ENCODE measurements at places on chromosomes 1 and 21.

GRCh38 chr21:34621434-34622350, 6.8 kb upstream of the RCAN1 start:
- no peak for DNase-seq

DNA sequence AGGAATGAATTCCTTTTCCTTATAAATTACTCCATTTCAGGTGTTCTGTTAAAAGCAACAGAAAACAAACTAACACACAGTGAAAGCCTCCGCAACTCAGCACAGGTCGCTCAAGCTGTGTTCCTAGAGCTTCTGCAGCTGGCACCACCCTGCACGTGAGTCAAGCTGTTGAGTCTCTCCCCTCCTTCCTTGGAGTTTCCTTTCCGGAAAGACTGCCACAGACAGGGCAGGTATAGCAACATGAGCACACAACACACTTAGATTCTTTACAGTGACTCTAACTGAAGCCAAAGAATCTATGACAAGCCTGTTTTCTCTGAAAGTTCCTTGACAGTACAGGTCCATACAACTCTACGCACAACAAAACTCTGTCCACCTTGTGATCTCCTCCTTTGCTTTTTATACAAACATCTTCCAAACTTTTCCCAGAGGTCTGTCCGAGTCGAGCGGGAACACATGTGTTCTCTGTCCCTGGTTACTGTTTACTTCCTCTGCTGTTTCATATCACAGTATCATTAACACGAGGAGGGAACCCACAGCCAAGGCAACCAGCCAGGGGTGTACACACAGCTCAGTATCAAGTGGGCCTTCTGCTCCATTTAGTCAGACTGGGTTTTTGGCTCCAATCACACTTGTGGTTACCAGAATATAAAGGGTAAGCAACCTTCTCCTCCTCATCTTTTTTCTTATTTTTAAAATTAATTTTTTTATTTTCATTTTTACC, 38.7 kb upstream of the DESI2 start:
- no peak for DNase-seq

DNA sequence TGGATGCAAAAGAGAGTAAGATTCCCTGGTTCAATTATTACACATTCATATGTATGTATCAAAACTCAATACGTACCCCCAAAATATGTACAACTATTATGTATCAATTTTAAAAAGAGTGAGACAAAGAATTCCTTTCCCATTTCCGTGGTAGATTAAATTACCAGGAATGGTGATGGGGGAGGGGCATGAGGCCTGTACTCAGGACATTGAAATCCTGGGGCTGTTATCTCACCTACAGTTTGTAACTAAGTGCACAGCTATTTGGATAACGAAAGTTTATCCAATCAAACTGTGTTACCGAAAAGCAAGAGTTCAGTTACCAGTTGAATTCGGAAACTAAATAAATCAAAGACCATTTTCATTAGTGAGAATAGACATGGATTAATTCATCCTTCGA, 8.3 kb upstream of the ESRRG start:
- no peak for DNase-seq

DNA sequence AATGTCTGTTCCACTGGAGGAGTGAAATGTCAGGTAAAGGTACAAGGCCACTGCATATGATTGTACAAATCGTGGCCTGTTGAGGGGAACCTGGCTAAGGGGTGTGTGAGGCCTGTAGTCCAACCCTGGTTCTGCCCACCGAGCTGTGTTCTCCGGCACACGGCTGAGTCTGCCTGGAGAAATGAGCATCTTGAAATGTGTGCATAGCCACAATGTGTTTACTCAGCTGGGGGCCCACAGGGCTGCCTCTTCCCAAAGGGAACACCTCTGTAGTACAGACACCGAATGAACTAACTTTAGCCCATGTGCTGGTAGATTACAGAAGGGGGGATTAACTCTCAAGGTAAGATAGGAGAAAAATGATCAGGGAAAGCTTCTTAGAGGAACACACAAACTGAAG, 30.2 kb downstream of the AK4 start:
- no peak for DNase-seq

GRCh38 chr1:239270509-239270908, 115.9 kb upstream of the CHRM3 start:
- no peak for DNase-seq
